ENCODE measurements at places on chromosomes 2 and 18.

- DNase-seq = no peak
Measured at GRCh38 chr18:39647627-39648534, 2082.3 kb upstream of the CELF4 start.

GRCh38 chr18:34764451-34764850 is 54.4 kb downstream of the DTNA start:
- DNase-seq = no peak

- no peak for DNase-seq
Measured at GRCh38 chr2:157305723-157306110, 19.9 kb downstream of the ERMN start.

GRCh38 chr18:44181951-44182747 is 498.5 kb upstream of the SETBP1 start:
- no peak for DNase-seq

DNA sequence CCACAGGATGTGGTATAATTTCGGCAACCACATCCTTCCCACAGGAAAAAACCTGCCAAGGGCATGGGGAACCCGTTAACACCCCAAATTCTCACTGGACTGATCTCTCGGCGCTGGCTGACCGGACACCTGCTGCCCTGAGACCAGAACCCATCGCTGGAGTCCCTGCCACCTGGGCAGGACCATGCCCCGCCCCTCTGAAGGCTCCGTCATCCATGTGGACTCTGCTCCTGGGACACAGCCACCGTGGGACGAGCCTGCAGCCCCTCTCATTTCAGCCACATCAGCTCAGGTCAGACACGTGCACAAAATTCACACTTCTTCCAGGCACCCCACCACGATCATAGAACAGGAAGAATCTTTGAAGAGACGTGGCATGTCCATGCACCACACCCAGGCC is 108.2 kb downstream of the ZNF516 start:
- DNase-seq = no peak

DNA sequence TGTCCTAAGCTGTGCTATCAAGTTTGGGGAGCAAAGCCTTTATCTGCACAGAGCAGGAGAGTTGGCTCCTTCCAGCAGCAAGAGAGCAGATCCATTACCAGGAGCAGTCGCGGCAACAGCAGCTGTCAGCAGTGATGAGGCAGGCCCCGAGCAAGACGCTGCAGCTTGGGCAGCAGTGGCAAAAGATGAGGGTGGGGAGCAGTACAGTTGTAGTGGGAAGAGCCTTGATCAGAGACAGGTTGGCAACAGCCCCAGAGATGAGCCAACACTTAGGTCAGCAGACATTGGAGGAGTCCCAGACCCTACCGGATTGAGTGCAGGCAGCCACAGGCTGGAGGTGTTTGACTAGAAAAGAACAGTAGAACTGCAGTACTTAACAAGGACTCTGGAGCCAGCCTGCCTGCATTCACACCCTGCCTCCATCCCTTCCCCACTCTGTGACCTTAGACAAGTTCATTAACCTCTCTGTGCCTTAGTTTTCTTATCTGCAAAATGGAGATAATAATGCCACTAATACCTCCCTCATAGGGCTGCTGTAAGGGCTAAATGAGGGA is 117.1 kb upstream of the SERTAD2 start:
- no peak for DNase-seq

DNA sequence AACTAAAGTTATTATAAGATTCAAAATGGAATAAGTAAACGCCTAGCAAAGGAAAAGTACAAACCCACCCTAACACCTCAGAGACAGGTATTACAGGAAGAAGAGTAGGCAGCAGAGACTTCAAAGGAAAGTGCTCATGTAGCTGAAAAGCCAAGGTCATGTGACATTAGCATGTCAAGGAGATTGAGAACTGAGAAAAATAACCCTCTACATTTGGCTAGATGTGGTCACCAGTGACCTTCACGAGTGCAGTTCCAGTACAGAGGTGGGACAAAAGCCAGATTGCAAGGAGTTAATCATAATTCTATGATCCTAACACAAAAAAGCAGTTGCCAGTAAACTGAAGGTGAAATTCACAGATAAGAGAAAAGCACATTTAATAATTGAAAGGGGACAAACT is 252.7 kb downstream of the ZEB2 start:
- no peak for DNase-seq

DNA sequence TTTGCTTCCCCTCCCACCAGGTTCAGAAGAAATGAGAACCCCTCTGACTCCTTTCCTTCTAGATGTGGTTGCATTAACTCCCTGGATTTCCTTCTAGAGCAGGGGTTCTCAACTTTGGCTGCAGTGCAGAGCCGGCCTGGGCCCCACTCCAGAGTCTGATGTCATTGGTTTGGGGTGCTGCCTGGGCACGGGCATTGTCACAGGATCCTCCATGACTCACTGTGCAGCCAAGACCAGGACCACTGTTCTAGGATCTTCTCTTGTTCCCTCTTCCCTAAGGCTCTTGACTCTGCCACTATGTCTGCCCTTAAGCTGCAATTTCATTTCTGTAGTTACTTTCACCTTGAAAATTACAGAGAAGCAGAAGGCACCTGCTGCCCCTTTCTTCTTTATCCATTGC is 31.8 kb downstream of the TBC1D8 start:
- DNase-seq = no peak

GRCh38 chr2:15724235-15724634 is 132.6 kb downstream of the DDX1 start:
- DNase-seq = no peak

DNA sequence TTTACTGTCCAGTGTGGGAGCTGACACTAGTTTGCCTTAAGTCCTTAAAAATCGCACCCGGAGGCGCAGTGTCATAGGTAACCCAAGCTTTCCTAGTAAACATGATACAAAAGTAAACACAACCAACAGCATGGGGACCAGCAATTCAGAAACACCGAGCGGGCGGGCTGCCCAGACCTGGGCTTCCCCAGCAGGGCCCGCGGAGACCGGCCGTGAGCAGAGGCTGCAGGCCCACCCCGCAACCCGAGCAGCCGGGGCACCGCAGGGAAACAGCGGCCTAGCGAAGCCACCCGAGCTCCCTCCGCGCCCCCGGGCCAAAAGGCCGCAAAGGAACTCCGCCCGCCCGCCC is 296 bp downstream of the TTC21B start:
- no peak for DNase-seq

GRCh38 chr2:102736110-102736409 is 25.8 kb upstream of the TMEM182 start:
- no peak for DNase-seq

DNA sequence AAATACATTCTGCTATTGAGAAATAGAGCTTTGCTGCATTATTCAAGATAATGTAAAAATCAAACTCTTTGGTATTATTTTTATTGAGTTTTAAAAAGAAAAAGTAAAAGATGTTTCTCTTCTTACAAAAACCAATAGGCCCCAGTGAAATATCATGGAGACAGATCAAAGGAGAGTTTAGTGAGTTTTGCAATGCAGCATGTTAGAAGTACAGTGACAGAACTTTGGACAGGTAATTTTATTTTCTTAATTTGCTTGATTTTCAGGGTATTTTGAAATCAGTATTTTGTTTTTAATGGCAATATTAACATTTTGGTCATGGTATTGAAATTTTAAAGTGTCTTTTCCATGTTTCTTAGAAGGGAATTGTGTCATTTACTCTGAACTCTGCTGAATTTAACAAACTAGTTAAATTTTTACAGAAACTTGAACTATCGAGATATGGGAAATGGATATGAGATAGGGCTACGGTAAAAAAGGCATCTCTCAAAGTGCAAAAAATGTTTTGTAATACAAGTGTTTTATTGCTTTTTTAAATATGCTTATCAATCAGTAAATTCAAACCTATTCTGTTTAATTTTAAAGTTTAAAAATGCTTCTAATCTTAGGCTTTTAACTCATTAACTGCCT is 13.8 kb downstream of the DNAJC10 start:
- DNase-seq = no peak

GRCh38 chr2:201072201-201072530 is 365 bp downstream of the NDUFB3 start:
- no peak for DNase-seq

- DNase-seq = no peak
Measured at GRCh38 chr2:101160454-101160853, 9.3 kb upstream of the TBC1D8 start.

DNA sequence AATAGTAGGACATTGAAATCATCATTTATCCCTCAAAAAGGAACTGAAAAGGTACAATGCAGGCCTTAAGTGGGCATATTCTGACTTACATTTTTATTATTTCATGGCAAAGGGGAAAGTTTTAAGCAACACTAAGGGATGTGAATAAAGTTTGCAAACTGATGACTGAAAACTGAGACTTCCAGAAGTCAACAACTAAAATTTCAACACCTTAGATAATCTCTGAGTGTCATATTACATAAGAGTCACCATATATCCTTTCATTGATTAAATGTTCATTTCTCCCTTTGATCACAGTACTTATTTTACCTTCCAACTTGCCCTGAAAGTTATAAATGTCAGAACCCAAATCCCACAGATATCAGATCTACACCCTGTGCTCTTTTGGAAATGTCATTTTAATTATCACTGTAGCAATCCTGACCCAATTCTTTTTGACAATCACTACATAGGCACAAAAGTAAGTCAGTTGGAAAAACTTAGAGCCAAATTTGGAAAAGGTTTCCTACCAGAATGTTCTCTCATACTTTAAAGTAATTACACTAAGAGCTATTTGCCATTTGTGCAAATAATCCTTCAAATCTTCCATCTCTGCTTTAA is 44.4 kb upstream of the RNU4ATAC start:
- DNase-seq = no peak

DNA sequence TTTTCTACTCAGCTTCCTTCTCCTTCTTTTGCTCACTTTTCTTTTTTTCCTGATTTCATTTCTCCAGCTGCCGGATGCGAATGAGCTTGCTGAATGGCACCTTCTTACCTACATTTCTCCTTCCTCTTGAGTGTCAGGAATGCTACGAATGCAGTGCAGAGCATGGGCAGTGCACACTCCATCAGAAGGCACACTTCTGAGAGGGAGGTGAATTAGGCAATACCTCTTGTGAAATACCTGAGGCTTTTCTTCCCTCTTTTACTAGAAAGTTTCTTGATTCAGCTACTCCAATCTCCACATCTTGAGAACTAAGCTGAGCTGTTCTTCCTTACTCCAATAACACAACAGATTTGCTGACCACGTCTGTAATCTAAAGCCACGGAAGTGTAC is 51.1 kb downstream of the PLEKHM3 start:
- DNase-seq = no peak

Measured in stimulated activated CD8-positive, alpha-beta memory T cell treated with anti-CD3 and anti-CD28 coated beads, Interleukin-4, amount 100 ng/mL, for 1 hour (primary cell).